ENCODE measurements at places on chromosomes 2 and 18. TPM values are rescaled to one million over a fixed set of nuclear protein-coding genes. Genes with fewer than 3 reads are reported as not detected.
A peak's percentile ranks its signal among the peaks of the same experiment; 100 is the strongest.

The KCNK3 gene
- total RNA-seq, result 0.39 TPM

The REG3A gene
- not detected for total RNA-seq

The RIT2 gene
- total RNA-seq, result not detected

DNA sequence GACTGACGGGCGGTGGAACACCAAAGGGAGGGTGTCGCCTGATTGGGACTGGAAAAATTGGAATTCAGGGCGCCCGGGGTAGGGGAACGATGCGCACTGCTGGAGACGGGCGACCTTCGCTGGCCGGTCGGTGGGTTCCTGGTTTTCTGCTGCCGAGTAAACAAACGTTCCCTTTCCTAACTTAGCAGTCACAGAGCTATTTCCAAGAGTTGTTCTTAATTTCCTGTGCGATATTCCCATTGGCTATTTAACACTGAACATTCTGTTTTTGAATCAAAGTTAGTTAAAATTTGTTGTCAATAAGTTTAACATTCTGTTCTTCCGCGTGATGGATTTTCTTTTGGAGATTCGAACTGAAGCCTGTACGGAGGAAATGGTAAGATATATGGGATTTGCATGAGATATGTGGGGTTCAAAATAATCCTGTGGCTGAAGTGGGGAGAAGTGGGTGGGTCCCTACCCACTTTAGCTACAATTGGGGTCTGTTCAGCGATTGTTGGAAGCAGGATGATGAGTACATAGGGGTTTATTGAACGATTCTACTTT, 862 bp downstream of the C18orf54 start:
- no peaks in the 10 kb centered on the region for H3K4me1 ChIP-seq
- peak; percentile 45 for DNase-seq
- H3K4me3 ChIP-seq, result peak overlapping the region; percentile 63

The GAL3ST2 gene
- total RNA-seq, result 0.53 TPM

- DNase-seq, result no peak
- no peaks in the 10 kb centered on the region for H3K4me1 ChIP-seq
- no peaks in the 10 kb centered on the region for H3K36me3 ChIP-seq
- H3K27me3 ChIP-seq, result no peaks in the 10 kb centered on the region
Measured at GRCh38 chr2:16962505-16962904, 296.9 kb upstream of the CYRIA start.

DNA sequence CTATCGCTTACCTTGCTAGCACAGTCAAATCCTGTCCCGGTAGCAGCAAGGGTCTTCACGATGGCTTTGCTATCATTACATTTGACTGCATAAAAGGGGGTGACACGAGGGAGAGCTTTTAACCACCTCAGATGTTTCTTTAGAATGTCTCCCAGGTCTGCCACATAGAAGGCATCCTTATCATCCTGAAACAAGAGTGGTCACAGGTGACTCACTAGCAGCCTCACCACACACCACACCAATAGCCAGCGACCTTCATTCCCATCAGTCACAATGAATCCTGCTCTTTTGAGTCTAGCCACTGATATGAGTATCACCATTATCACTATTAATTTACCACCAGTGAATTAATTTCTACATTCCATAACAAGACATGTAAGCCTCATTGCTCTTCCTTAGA, 3.7 kb downstream of the ODC1 start:
- H3K36me3 ChIP-seq, result peaks cover 10% of the 10 kb centered on the region
- H3K27ac ChIP-seq, result no peak overlapping the region
- no peaks in the 10 kb centered on the region for H3K27me3 ChIP-seq
- H3K4me3 ChIP-seq, result no peak overlapping the region
- DNase-seq, result no peak

DNA sequence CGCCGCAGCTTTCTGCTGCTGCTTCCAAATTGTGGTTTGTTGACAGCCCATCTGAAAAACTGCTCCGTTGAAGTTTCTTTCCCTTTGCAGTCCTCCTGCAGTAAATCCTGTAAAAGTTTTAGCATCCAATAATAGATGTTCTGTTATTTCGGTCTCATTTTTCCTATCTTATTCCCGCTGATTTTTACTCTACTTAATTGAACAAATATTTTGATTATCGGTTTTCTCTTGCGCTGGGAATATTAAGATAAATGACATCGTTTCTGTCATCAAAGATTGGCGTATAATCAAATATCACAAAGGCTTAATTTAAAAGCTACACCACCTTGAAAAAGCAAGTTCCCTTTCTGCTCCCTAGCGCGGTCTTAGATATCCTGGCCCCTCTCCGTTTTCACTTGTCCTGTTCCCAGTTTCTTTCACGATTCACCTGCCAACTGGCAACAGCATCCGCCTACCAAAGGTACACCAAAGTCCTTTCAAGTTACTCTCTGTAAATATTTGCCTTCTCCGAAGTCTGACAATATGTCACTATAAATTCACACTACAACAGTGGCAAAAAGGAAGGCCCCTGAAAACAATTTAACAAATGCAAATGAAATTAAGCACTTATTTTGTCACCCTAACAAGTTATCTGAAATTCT, 1.0 kb upstream of the STRN start:
- H3K4me1 ChIP-seq, result no peaks in the 10 kb centered on the region
- H3K27me3 ChIP-seq, result no peaks in the 10 kb centered on the region
- peak overlapping the region; percentile 79 for H3K4me3 ChIP-seq
- H3K27ac ChIP-seq, result peak overlapping the region; percentile 90
- H3K36me3 ChIP-seq, result no peaks in the 10 kb centered on the region

DNA sequence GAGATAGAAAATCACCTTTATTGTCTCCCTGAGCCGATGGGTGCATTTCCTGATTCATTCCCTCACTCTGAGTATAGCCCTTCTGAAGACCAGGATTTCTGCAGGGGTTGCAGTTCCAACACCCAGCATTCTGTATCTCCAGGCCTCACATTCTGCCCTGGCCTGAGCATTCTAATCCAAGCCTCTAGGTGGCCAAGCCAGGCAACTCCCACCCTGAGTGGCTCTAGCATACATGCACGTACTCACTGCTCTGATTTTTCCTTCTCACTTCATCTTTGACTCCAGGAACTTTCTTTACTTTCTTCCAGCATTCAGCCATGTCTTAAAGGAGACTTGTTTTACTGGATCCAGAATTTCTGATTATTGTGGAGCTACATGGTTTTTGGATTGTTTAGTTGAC, 100.7 kb upstream of the STK39 start:
- no peaks in the 10 kb centered on the region for H3K36me3 ChIP-seq
- H3K4me1 ChIP-seq, result peaks cover 7% of the 10 kb centered on the region
- no peak for DNase-seq
- H3K27ac ChIP-seq, result no peak overlapping the region

DNA sequence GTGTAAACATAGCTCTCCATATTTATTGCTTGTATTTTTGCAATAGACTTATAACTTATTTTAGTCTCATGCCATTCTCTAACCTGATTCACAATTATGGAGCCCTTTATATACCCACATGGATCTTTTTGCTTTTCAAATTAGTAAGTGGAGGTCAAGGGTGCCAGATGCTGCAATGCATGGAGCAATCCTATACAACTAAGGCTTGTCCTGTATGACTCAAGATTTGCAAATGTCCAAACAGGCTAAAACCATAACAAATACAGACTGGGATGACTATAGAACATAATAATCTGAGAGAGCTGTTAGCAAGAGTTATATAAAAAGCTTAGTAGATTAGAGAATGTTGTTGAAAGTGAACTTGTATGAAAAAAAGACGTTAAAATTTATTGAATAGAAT, 690.4 kb upstream of the NRXN1 start:
- no peak for DNase-seq
- no peaks in the 10 kb centered on the region for H3K36me3 ChIP-seq
- H3K4me3 ChIP-seq, result no peak overlapping the region
- H3K4me1 ChIP-seq, result no peaks in the 10 kb centered on the region
- H3K27me3 ChIP-seq, result no peaks in the 10 kb centered on the region

DNA sequence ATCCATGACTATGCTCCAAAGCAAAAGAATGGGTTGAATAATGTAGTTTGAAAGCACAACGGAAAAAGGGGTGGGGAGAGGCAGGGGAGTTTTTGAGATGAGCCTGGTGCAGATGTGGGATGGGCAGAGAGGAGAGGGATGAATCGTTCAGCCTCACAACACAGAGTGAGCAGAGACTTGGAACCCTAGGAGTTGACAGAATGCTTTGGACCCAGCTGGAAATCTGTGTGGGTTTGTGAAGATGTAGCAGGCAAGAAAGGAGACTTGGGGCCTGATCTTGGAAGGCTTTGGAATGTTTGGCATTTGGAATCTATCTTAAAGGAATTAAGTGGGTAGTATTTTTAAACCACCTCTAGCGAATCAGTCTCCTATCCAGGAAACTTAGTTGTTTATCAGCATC, 66.0 kb upstream of the KCTD1 start:
- no peak overlapping the region for H3K27ac ChIP-seq
- no peaks in the 10 kb centered on the region for H3K4me1 ChIP-seq
- DNase-seq, result no peak
- H3K4me3 ChIP-seq, result no peak overlapping the region

Measured in right lobe of liver (tissue), 6 donors.